ENCODE measurements at places on chromosomes 16 and 17.

GRCh38 chr16:89905511-89906139, 13.0 kb upstream of the MC1R start:
- no peak for DNase-seq

DNA sequence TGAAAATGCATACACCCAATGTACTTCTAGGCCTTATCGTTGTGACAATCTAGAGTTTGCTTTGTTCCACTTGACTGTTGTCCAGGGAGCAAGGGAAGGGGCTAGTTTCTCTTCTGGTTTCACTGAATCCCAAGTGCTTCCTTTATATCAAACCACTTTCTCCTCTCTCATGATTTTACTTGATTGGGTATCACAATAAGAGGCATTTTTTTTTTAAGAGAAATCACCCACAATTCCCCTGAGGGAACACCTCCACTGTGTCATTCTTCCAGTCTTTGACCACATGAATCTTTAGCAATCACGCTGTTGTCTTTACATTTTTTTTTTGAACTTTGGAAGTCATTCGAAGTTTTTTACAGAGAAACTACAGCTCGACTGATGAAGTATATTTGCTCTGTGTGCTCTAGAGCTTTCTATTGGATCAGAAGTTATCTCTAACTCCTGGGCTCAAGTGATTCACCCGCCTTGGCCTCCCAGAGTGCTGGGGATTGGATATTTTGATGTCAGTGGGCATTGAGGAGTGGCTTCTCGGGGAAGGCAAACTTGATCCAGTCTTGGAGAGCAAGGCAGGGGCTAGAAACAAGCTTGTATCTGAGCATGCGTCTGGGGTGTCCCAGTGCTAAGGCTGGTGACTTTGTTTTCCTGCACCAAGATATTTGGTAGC, 3.0 kb downstream of the CDH1 start:
- no peak for DNase-seq

GRCh38 chr16:66041907-66042306, 324.6 kb upstream of the CDH5 start:
- no peak for DNase-seq

DNA sequence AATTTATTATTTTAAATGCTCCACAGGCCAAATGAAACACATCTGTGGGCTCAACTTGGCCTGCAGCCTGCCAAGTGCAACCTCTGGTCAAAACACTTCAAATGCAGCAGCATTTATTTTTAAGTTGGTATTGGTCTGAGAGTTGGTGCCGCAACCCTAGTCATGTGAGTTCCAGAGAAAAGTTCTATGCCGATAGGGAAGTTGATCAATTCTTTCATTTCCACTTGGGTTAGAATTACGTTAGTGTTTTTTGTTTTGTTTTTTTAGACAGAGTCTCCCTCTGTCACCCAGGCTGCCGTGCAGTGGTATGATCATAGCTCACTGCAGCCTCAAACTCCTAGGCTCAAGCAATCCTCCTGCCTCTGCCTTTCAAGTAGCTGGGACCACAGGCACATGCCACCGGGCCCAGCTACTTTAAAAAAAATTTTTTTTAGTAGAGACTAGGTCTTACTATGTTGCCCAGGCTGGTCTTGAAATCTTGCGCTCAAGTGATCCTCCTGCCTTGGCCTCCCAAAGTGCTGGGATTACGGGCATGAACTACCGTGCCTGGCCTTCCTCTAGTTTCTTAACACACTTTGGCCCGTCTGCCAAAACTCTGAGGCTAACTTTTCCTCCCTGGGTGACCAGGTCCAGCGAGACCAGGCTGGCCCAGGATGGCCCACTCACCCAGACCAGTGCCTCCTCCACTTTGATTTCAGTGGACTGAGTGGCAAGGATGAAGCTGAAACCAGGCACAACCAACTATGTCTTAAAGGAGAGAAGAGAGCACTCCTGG, 221.1 kb downstream of the MRTFB start:
- no peak for DNase-seq
